ENCODE measurements at places on chromosomes 11 and 22.

DNA sequence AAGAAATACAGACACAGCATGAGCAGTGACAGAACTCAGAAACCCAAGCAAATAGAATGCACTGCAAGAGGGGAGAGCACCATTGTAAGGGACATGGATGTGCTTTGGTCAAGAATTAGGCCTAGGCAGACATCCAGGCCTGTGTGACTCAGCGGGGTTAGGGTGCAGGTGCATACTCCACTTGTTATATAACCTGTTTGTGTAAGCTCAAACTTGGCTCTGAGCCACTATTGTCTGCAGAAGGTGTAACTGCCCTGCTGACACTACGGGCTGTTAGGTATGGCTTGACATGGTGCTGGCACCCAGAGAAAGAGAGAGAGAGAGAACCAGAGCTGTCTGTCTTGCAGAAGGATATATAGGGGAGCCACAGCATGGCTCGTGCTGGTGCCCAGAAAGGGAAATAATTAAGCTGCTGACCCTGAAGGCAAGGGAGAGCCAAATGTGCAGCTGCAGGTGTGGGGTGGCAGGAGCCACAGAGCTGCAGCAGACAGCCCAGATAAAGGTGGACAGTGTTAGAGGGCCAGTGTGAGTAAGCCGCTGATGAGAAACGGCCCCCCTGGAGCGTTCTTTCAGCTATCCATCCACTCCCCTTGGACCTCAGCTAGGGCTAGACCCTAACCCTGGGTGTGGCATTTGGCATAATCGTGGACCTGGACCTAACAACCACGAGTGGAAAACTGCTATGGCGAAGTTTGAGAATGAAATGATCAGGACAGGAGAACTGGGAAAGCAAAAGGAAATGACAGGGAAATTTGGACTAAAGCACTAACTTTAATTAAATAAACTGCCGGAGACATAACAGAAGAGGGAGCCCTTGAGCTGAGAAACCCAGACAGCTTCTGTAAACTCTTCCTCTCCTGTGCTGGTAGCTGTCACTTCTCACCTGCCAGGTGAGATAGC is 253.0 kb upstream of the CCDC179 start:
- peak; percentile 90 for DNase-seq

DNA sequence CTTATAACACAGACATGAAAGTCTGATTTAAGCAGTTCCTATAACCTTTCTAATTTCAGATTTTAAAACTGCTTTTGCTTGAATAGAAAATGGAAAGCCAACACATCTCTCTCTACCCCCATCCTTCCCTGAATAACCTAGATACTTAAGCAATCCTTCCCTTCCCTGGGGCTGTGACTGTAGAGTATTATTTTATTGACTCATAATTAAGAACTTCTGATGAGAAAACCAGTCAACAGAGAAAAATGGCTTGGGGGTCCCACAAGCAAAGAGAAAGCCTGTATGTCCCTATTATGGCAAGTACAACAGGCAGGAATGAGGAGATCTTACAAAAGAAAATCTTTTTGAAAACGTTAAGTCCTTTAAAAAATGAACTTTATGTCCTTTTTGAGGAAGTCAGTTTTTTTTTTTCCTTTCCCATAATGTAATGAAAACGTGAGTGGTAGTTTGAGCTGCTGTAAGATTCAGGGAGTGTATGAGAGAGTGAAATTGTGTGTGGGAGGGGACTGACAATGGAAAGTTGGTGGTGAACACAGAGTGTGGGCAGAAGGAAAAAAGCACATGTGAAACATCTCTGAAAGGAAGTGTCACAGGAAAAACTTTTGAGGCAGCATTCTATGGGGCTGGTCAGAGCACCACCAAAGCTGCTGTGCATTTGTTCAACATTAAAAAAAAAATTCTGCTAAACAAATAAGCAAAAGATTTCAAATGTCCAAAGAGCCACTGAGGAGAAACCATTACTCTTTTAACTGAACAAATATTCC is 154.6 kb downstream of the MAML2 start:
- DNase-seq = peak; percentile 61

GRCh38 chr22:43298062-43298801 is 44.9 kb downstream of the SCUBE1 start:
- no peak for DNase-seq

GRCh38 chr11:92978271-92979111 is 9.0 kb downstream of the MTNR1B start:
- DNase-seq = no peak

GRCh38 chr11:113269096-113269495 is 45.3 kb upstream of the TTC12 start:
- no peak for DNase-seq

- DNase-seq = no peak
These were observed 36.1 kb upstream of the SMCO4 start for GRCh38 chr11:93579187-93579751.

DNA sequence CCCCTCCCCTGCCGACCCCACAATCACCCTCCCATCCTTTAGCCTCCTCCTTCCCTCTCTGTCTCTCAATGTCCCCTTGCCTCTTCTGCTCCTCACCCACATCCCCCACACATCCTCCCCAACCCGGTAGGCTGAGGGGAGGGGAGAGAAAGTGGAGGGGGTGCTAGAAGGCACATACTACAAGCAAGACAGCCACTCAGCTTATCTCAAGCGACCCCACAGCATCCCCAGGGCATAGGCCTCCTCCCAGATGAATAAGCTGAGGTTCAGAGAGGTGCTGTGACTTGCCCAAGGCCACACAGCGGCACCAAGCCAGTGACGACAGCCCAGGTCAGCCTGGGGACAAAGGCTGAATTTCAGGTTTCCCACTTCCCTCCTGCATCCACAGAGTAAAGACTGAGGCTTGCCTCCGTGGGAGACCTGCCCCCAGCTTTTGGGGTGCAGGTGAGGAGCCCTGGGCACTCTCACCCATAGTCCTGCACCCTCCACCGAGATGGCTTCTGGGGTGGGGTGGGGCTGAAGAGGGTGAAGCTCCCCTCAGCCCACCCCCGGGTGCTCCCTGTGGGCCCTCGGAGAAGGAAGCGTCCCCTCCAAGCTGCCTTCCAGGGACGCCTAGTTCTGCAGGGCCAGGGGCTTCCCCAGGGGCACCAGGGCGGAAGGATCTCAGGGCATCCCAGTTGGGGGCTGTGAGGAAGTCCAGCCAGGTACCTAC is 511 bp downstream of the RAC2 start:
- no peak for DNase-seq

DNA sequence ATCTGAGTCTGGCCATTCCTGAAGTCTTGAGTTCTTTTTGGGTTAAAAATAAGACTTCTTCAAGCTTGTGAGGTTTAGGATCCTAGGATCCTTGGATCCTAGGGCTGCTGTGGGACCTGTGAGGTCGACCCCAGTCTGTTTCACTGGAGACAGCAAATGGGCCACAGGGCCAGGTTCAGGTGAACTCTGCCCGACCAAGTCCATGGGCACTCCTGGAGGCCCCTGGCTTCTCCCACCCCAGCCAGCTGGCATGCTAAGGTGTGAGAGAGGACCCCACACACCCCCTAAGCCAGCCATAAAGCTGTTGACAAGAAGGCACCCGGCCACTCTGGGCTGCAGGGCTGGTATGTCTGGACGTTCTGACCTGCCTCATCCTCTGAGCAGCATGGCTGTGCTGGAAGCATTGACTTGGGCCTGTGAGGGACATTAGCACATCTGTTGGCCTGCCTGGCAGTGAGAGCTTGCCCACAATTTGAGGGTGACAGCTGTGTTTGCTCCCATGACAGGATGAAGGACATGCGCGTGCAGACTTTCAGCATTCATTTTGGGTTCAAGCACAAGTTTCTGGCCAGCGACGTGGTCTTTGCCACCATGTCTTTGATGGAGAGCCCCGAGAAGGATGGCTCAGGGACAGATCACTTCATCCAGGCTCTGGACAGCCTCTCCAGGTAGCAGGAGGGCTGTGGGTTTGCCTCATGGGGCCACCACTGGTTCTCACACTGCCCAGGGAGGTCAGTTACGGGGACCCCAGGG is 16.0 kb downstream of the CLDN5 start:
- no peak for DNase-seq

DNA sequence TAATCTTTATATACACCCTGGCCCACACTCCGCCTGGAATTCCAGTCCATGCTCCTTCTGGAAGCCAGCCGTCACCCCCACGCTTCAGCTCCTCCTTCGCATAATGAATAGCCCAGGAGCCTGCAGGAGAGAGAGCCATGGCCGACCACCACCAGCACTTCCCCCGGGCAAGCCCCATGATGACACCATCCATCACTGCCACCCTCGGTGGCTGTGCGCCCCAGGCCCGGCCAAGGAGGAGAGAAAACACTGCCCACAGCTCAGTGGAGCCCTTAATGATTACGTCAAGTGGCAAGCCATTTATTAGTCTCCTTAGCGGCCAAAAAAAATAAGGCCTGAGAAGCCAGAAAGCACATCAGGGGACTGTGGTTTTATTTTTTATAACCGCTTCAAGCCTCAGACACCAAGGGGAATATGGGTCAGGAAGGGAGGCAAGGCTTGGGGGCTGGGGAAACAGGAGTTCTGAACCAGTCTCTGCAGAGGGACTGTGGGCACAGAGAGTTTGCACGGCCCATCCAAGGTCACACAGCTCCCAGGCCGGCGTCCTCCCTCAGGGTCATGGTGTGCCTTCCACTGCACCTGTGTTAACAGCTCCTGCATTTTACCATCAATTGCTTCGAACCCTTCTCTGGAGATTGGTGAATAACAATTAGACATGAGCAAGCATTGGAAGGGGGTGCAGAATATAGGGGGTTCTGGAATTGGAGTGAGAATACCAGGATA is 134.3 kb downstream of the MN1 start:
- DNase-seq = no peak

GRCh38 chr11:134413826-134414731 is 2.0 kb upstream of the B3GAT1 start:
- no peak for DNase-seq

DNA sequence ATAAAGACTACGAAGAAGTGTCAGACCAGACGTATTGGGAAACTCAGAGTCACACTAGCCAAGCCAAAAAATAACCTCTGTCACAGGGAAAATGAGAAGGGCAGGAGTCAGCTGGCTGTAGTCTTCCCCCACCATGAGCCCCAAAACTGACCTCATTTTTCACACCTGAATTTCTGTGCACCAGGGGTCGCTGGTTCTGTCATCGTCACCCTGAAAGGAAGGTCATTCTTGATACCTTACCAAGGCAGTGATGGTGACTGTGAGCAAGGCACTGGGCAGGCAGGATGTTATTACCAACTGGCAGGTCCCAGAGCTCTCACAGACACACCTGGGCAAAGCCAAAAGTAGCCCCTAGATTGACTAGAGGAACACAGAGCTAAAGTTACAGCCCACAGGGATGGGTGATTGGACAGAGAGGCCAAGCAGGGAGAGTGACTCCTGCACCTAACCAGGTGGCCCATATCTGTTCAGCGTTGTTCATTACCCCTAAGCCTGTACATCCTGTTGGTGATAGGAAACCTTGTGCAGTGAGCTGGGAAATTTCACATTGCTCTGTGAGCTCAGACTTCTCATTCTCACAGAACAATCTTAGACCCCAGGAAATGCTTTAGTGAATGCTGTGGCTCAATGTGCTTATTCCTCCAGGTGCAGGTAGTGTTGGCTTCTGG is 32.3 kb upstream of the OR56A1 start:
- DNase-seq = no peak

DNA sequence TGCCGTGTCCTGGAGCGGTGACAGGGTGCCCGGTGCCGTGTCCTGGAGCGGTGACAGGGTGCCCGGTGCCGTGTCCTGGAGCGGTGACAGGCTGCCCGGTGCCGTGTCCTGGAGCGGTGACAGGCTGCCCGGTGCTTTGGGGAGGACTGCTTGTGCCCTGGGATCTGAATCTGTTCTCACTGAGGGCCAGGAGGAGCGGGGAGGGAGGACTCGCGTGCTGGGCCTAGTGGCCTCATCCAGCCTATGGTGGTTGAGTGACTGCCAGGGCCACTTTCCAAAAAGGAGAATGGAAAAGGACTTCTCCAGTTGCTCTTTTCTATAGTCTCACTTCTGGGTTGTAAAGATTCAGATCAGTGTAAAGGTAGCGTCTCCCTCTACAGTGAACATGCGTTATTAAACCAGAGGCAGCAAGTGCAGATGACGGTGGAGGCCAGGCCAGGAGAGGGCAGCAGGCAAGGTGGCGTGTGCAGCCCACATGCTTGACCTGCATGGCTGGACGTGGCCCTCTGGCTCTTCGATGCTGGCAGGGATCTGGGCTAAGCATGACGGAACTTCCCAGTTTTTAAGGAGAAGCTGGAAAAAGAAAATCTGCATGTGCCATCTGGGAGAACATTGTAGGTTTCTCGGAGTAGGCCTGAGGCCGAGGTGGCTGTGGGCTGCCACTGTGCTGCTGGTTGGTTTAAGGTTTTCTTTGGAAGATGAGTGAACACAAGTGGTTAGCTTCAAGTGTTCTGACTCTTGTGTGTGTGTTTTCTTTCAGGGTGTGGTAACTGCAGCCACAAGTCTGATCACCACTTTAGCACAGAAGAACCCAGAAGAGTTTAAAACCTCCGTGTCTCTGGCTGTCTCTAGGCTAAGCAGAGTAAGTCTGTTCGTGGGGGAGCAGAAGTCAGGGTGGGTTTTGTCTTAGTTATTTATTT is 55.0 kb downstream of the AP2A2 start:
- DNase-seq = no peak

DNA sequence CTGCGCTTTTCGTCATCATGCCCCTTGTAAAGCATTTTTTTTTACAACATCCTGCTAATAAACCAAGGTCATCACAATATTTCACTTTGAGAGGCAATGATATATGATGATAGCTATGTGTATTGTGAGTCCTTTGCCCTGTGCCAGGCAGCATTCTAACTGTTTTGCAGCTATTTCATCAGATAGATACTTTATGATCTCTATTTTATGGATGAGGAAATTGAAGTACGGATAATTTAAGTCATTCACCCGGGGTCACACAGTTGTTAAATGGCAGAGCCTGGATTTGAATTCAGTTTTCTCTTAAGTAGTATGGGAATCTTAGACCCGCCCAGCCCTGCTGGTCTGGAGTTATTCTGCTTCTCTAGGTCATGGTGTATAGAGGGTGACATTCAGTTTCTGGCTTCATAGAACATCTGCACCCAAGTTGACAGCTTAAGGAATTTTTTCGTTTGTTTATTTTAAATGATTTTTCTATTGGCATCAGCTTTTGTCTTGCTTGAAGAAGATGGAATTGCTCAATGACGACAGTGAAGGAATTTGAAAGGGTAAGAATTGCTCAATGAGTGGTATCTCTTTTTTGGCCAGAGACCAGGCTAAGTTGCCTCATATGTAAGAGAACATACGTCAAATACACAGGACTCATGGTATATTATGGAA is 926 bp downstream of the PRR5L start:
- DNase-seq = no peak

DNA sequence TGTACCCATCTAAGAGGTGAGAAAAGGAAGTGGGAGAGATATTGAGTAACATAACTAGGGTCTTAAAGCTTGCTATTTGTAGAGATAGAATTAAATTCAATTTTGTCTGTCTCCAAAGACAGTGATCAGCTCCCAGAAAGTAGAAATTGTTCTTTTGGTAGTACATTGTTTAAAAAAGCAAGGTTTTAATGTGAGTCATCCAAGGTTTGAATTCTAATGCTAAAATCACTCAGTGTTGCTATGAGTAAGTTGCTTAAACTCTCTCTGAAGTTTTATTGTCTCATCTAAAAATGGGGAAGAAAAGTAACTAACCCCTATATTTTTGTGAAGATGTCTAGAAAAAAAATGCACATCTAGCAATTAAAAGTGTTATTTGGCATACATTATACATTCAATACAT is 1004.5 kb upstream of the CCDC90B start:
- no peak for DNase-seq

- DNase-seq = no peak
These were observed 30.4 kb upstream of the MICAL2 start for GRCh38 chr11:12079726-12080556.

- DNase-seq = no peak
These were observed 112.6 kb upstream of the LUZP2 start for GRCh38 chr11:24384240-24384639.
